ENCODE measurements at places on chromosomes 4 and X.

GRCh38 chr4:139367421-139368090 is 65.3 kb upstream of the NDUFC1 start:
- DNase-seq: peak; percentile 45

DNA sequence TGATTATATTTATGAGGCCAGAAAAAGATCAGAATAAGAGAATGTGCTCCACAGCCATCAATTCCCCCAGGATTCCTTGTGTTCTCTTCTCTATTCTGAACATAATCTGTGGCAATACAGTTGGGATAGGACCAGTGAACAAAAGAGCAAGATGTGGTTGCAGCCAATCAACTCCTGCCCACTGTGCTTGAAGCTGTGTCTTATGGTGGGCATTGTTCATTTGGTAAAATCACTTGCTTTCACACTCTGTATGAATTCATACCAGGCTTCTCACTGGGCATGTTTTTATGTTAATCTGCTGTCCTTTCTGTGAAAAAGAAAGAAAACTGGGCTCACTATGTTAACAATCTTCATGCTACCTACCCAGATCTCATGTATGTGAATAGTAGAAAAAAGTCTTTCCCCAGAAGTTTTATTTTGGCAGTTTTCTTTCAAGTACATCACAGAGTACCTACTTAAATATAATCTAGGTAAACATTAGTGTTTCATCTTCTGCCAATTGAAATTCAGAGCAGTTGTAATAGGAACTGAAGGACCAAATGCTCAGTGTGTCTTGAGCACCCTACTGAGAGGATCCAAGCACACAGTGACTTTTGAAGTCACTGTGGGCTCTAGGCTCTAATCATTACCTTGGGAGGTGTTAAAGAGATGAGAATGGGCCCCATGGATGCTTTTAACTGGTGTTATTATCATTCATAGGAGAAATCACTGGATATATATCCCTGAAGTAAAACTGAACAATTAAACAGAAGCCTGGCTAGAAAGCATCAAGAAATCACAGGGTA is 429.2 kb upstream of the TRAM1L1 start:
- DNase-seq: no peak

DNA sequence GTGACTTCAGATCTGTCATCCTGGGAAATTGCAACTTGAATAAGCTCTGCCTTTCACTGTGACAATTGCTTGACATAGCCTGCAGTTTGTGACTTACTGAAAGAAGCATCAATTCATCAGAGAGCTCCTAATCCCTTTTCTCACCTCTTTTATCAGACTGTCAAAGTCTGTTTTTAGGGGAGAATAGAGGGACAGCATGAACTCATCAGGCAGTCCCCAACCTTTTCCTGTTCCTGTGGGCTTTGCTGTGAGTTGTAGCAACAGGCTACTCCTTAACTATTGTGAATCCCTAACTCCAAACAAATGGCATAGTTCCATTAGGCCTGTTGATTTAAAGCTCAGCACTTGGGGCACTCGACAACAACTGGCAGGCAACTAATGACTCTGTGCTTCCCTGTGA is 64.9 kb downstream of the DOCK11 start:
- no peak for DNase-seq

- DNase-seq: no peak
These were observed 42.5 kb downstream of the VGLL1 start for GRCh38 chrX:136574548-136574947.

- no peak for DNase-seq
These were observed 130.4 kb downstream of the MSL3 start for GRCh38 chrX:11888421-11888820.

DNA sequence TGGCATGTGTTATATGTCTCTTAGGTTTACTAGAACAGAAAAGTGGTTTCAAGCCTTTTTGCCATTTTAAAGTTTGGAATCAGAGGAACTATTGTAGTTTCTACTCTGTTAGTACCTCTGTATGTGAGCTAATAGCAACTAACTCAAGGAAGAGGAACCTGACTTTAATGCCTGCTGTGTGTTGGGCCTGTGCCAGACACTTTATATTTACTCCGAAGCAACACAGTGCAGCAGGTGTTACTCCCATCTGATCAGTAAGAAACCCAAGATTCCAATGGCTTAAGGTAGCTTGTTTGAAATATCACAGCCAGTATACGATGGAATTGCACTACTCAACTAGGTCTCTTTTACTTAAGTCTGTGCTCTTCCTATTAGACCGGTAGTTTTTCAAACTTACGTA is 79.2 kb downstream of the USP9X start:
- DNase-seq: no peak

GRCh38 chr4:125710766-125711165 is 396.0 kb downstream of the FAT4 start:
- DNase-seq: no peak

- DNase-seq: no peak
These were observed 115.8 kb upstream of the SHISA3 start for GRCh38 chr4:42281324-42282020.

DNA sequence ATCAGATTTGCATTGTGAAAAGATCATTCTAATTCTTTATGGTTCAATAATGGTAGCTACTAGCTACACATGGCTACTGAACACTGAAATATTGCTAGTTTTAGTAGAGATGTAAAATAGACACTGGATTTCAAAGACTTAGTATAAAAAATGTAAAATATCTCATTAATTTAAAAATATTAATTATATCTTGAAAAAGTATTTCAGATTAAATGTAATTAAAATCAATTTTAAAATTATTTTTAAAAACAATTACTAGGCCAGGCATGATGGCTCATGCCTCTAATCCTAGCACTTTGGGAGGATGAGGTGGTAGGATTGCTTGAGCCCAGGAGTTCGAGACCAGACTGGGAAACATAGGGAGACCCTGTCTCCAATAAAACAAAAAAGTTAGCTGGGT is 20.4 kb upstream of the TLR2 start:
- no peak for DNase-seq

GRCh38 chrX:131366407-131366806 is 77.3 kb upstream of the IGSF1 start:
- no peak for DNase-seq

- DNase-seq: no peak
These were observed 59.5 kb downstream of the RXFP1 start for GRCh38 chr4:158581161-158581560.

DNA sequence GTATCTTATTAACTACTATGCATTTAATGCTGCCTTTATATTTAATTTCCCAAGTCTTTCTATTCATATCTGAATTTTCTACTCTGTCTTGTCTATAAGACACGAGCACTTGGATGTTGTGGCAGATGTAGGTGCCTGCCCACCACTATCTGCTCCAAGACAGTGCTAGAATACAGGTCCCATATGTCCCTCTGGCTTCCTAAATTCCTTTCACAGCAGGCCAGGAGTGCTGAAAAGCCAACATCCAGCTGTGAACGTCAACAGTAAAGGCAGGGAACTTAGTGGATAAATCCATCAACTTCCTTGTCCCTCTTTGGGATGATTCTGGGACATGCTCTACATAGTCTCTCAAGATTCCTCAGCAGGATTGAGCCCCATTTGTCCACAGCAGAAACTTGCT is 245.1 kb upstream of the ETNPPL start:
- no peak for DNase-seq

DNA sequence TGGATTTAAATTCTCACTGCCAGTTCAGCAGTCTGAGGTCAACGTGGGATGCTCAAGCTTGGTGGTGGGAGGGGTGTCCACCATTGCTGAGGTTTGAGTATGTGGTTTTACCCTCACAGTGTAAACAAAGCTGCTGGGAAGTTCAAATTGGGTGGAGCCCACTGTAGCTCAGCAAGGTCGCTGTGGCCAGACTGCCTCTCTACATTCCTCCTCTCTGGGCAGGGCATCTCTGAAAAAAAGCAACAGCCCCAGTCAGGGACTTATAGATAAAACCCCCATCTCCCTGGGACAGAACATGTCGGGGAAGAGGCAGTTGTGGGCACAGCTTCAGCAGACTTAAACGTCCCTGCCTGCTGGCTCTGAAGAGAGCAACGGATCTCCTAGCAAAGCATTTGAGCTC is 14.9 kb upstream of the RRAGB start:
- DNase-seq: no peak

DNA sequence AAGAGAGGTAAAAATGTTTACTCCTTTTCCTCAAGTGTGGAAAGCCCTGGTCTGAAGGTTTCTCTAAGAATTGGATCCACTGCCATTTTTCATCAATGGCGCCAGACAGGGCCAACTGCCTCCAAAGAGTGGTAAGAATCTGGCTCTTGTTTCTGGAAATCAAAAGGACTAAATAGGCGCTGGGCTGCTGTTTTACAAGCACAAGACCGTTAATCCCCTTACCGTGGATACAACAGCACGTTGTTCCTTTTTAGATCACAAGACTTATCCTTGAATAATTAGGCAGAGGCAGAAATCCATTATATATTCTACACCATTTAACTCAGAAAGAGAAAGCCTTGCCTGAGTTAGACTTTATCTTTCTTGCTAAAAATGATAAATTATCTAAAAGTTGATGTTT is 10.6 kb downstream of the CLTRN start:
- DNase-seq: no peak

GRCh38 chr4:4851906-4852305 is 7.6 kb upstream of the MSX1 start:
- DNase-seq: no peak

DNA sequence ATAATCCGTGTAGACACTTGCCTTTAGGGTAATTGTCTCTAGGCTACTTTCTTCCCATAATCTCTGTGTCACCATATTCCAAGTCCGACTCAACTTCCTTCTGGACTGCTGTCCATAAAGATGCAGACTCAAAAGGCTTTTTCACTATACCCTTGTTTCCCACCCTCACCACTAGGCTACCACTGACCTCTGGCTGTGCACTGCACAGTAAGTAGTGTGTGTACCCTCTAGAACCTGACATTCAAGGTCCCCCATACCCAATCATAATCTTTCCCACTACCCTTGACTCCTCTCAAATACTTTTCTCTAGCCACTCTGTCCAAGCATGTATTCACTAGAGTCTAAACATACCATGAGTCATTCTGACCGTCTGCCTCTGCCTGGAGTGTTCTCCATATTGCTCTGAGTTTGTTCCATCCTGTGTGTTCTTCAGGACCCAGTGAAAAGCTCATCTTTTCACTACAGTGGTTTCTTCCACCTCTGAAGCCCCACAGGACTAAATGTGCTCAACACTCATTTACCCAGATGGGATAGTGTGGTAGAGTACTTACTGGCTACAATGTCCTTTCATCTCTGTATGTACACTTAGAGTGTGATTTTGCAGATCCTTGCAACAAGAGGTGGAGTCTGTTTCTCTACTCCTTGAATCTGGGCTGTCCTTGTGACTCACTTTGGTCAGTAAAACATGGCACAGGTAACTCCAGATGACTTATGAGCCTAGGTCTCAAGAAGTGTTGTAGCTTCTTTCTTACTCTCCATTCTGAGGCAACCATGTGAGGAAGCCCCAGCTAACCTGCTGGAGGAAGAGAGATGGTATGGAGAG is 17.4 kb downstream of the JADE3 start:
- no peak for DNase-seq

Measured in AG09309 (cell line).